ENCODE measurements at places on chromosomes 1 and 21. TPM values are rescaled to one million over a fixed set of nuclear protein-coding genes. Genes with fewer than 3 reads are reported as not detected.

PRR9 gene
- total RNA-seq, result not detected

MXRA8 gene
- total RNA-seq, result 367 TPM

AMY1A gene
- total RNA-seq, result not detected

HES2 gene
- 0.09 TPM for total RNA-seq

CFAP45 gene
- total RNA-seq, result 0.27 TPM

PPFIA4 gene
- 10.0 TPM for total RNA-seq

S100A5 gene
- total RNA-seq, result not detected

MANEAL gene
- total RNA-seq, result 0.65 TPM

KRTAP13-3 gene
- total RNA-seq, result not detected

LCE1F gene
- not detected for total RNA-seq

ZNF683 gene
- total RNA-seq, result not detected

TP73 gene
- 0.18 TPM for total RNA-seq

CLIC6 gene
- 0.18 TPM for total RNA-seq

RPTN gene
- not detected for total RNA-seq

DISC1 gene
- total RNA-seq, result 4.7 TPM

PLA2G2A gene
- 0.27 TPM for total RNA-seq

CELA2B gene
- total RNA-seq, result not detected

LDLRAD1 gene
- total RNA-seq, result not detected

TBX19 gene
- not detected for total RNA-seq

KCNA2 gene
- not detected for total RNA-seq

AHCTF1 gene
- total RNA-seq, result 26.5 TPM

RXRG gene
- total RNA-seq, result not detected

OR10Z1 gene
- not detected for total RNA-seq

CYP4A11 gene
- total RNA-seq, result not detected

GJA8 gene
- total RNA-seq, result not detected

CITED4 gene
- total RNA-seq, result 3.6 TPM

ANKRD65 gene
- total RNA-seq, result 2.4 TPM

DHRS3 gene
- total RNA-seq, result 64.4 TPM

C1orf53 gene
- total RNA-seq, result 4.5 TPM

DMRTA2 gene
- 0.18 TPM for total RNA-seq

KCNJ15 gene
- not detected for total RNA-seq

RNF2 gene
- total RNA-seq, result 27.0 TPM

ADCY10 gene
- 0.09 TPM for total RNA-seq

FMO1 gene
- total RNA-seq, result 7.8 TPM

GLMP gene
- 62.4 TPM for total RNA-seq

CATSPER4 gene
- total RNA-seq, result not detected

CAMK2N1 gene
- 5.2 TPM for total RNA-seq

TFF2 gene
- not detected for total RNA-seq

RYR2 gene
- 0.25 TPM for total RNA-seq

CTSS gene
- total RNA-seq, result 31.6 TPM

OR2M3 gene
- not detected for total RNA-seq

MARK1 gene
- total RNA-seq, result 1.3 TPM

BCAS2 gene
- total RNA-seq, result 52.5 TPM

RIPK4 gene
- total RNA-seq, result 0.45 TPM

Measured in fibroblast of the aortic adventitia (primary cell).